Activated CD8-positive, alpha-beta memory T cell treated with anti-CD3 and anti-CD28 coated beads, Interleukin-2, amount 10 ng/mL, durations not matched to agents 7 days and 5 days (primary cell): ENCODE measurements at places on chromosomes 6 and 20. TPM values are rescaled to one million over a fixed set of nuclear protein-coding genes. Genes with fewer than 3 reads are reported as not detected.

Gene TCP11
- not detected for total RNA-seq

Gene COL9A1
- total RNA-seq = not detected

Gene PTCRA
- not detected for total RNA-seq

Gene GNMT
- total RNA-seq = 0.26 TPM

Gene CDH26
- total RNA-seq = 1.5 TPM

Gene TGM3
- not detected for total RNA-seq

Gene KCNK16
- total RNA-seq = not detected

Gene CRIP3
- total RNA-seq = 0.66 TPM

Gene LRP11
- 2.9 TPM for total RNA-seq

DNA sequence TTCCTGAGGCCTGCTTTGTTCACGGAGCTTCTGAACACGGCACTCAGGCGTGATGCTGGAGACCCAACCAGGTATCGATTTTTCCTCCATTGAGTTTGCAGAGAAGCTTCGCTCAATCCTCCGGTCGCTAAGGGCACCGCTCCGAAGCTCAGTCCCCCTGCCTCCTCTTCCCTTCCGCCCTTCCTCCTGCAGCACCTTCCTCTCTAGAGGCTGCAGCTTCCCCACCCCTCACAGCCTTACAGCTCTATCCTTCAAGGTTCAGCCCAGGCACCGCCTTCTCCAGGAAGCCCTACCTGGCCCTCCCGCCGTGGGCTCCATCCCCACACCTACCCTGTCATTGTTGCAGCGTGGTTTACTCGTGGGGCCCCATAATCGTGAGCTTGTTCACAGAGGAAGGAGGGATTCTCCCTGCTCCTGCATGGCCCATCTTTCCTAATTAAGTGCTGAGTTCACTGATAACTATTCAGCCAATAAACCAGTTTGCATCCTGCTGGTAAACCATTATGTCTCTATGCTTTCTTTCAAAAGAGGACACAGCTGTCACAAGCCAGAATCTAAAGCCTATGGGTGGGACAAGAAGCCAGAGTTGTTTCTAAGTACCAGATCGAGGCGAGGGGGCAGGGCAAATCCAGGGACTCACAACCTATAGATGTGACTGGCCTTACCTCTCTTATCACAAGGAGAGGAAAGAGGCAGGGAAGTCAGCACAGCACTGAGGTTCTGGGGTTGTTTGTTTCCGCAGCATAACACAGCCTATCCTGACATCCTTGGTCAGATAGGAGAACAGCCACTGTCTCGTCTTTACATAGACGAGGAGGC, 152.0 kb downstream of the GRM4 start:
- H3K27ac ChIP-seq = no peak overlapping the region
- no peak overlapping the region for H3K4me3 ChIP-seq
- peaks cover 24% of the 10 kb centered on the region for H3K27me3 ChIP-seq
- no peak for DNase-seq
- no peaks in the 10 kb centered on the region for H3K36me3 ChIP-seq

GRCh38 chr20:20009784-20010253, 7.3 kb upstream of the NAA20 start:
- DNase-seq = no peak
- H3K4me1 ChIP-seq = peaks cover 3% of the 10 kb centered on the region
- no peak overlapping the region for H3K4me3 ChIP-seq
- H3K27ac ChIP-seq = no peak overlapping the region
- no peaks in the 10 kb centered on the region for H3K36me3 ChIP-seq

DNA sequence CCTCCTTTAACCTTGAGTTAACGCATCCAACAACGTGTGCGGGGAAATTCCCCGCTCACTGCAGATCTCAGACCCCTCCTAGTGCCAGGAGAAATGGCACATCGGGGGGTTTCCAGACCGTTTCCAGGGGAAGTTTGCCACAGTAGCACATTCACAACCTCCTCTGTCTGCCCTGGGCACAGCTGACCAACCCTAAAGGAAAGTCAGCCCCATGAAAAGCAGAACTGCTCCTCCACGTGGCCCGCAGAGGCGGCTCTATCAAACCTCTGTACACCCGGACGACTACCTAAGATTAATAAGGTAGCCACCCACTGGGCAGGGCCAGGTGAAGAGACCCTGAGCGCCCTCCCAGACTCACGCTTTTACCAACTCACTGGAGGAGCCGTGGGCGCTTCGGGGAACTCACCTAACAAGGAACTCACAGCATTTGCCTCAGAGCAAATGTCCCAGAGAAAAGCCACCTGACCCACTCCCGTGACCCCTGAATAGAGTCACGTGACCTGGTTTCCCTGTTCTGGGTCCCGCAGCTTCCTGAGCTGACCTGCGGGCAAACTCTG, 93.1 kb downstream of the PRND start:
- peaks cover 40% of the 10 kb centered on the region for H3K36me3 ChIP-seq
- H3K27ac ChIP-seq = peak overlapping the region; percentile 99
- H3K4me1 ChIP-seq = peaks cover 72% of the 10 kb centered on the region
- peak; percentile 79 for DNase-seq

DNA sequence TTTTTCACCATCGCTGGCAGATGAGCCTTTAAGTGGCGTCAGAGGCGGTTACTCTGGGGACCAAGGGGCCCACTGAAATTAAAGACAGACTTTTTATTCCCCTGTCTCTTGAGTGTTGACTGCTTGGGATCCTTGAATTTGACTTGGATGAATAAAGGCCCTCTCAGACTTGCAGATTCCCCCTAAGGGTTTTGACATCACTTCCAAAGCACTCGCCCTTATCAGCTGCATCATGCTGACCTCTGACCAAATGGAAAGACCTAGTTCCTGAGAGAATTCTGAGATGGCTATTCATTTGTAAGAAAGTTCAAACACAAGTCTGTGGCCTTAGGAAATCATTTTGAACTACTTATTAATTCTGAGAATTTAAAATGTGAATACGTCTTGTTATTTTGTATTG, 13.5 kb upstream of the MOXD1 start:
- no peak overlapping the region for H3K4me3 ChIP-seq
- H3K27ac ChIP-seq = no peak overlapping the region
- H3K36me3 ChIP-seq = no peaks in the 10 kb centered on the region
- peaks cover 26% of the 10 kb centered on the region for H3K27me3 ChIP-seq
- H3K4me1 ChIP-seq = no peaks in the 10 kb centered on the region

GRCh38 chr20:45704969-45705637, at the start of gene WFDC10B:
Gene WFDC10B (minus strand): TSS chr20:45705019. CDS start chr20:45685992, 19,027 bp downstream.
- no peaks in the 10 kb centered on the region for H3K4me1 ChIP-seq
- DNase-seq = no peak
- H3K27me3 ChIP-seq = peaks cover 30% of the 10 kb centered on the region
- no peaks in the 10 kb centered on the region for H3K36me3 ChIP-seq
- H3K27ac ChIP-seq = no peak within 1 kb of the TSS

- H3K4me3 ChIP-seq = no peak overlapping the region
- H3K27me3 ChIP-seq = peaks cover 59% of the 10 kb centered on the region
- no peak overlapping the region for H3K27ac ChIP-seq
- H3K4me1 ChIP-seq = no peaks in the 10 kb centered on the region
Observed at GRCh38 chr6:40997234-40997957, 41.6 kb downstream of the UNC5CL start.

DNA sequence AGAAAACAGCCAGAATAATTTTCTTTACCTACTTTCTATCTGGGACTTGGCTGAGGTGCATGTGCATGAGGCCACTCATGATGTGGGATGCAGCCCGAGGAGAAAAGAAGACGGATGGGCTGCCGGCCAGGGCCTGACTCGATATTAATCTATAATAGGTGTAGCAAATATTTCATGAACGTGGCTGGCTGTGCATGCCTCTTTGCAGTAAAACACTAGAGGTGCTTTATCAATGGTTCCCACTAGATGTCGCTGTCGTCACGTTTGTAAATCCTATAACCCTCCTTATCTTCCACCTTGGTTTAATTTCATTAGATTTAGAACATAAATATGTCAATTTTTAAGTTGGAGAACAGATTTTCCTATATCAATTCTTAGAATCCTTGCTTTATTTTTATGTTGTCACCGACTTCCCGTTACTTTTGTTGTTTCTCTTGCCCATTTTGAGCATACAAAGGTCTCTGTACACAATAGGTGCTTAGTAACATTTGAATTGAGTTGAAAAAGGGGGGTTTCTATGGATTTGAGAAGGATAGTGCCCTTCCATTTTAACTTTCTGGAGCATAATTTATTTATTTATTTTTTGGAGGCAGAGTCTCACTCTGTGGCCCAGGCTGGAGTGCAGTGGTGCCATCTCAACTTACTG, 19.6 kb upstream of the FERMT1 start:
- no peak overlapping the region for H3K27ac ChIP-seq
- no peaks in the 10 kb centered on the region for H3K27me3 ChIP-seq
- no peaks in the 10 kb centered on the region for H3K36me3 ChIP-seq
- no peaks in the 10 kb centered on the region for H3K4me1 ChIP-seq

DNA sequence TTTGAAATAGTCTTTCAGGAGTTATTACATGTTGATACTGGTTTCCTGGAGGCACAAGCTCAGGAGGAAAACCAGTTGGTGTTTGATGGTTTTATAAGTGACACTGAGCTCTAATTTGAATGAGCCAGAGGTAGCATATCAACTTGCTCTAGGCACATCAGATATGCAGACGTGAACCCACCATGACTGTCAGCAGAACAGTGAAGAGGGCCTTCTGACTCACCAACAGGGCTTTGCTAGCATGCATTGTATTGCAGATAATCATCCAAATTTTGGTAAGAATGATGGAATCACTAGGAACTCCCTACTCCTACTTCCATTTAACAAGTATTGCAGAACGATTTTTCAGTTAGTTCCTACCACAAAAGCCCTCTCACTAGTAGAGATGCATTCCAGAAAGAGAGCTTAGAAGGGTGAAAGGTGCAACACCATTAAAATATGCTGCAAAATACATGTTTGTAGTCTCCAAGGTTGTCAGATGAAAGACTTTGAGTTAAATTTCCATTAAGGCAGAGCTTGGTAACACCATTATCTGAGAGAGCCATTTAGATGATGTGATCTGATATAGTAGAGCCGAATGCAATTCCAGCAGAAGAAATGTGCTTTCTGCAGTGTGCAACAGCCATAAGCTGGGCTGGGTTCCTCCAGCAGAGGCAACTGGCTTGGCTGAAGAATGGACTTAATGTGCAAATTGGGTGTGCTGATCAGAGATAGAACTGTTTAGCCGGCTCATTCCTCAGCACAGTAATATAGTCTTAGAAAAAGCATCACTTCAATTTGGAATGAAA, 968.7 kb upstream of the ADGRB3 start:
- no peak for DNase-seq
- H3K4me3 ChIP-seq = no peak overlapping the region
